ENCODE measurements at places on chromosomes 11 and 22.

DNA sequence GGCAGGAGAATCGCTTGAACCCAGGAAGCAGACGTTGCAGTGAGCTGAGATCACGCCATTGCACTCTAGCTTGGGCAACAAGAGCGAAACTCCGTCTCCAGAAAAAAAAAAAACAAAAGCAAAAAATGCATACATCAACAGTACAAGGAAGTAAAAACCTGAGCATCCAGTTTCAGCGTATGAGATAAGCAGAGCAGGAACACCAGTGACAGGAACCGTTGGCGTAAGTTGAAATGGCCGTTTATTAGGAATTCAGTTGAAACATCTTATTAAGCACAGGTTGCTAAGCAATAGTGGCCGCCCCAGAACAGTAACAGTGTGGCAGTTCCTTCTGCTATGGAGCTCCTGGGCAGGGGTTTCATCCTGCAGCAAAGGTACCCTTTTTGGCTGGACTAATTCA lies 4.0 kb upstream of the L3MBTL2 start:
- DNase-seq: no peak

- DNase-seq: no peak
Observed at GRCh38 chr22:47206666-47207218, 444.3 kb downstream of the TBC1D22A start.

DNA sequence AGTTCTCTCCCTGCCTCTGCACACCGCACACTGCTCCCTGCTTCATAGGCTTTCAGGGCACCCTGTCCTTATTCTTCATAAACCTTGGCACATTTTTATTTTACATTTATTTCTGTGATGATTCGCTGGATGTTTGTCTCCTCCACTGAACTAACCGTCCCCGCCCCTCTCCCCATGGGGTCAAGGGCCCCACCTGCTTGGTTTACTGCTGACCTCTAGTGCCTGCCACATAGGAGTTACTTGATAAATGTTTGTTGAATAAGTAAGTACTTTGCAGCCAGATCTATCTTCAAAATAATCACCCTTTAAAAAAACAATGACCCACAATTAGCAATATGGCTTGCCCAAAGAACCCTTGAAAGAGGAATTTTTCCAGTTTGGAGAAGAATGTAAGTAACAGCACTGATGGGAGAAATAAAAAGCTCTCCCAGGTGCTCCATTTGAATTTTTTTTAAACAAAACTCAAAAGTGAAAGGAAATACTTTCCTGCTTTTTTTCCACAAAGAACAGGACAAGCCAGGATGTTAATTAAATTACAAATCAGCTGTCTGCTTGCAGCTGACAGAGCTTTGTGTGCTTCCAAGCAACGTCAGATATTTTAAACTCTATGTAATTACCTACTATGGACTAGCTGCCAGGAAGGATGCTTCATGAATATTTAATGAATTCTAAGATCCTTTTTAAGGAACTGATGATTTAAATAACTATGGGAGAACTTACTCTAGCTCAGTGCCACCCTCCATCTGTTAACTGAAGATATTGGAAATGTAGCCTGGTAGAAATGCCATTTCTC lies 1083.6 kb downstream of the DLG2 start:
- no peak for DNase-seq

- no peak for DNase-seq
Observed at GRCh38 chr11:32290783-32291182, 144.6 kb downstream of the WT1 start.

- DNase-seq: no peak
Observed at GRCh38 chr11:18699269-18699596, 654 bp downstream of the TMEM86A start.

- no peak for DNase-seq
Observed at GRCh38 chr11:106379265-106379664, 301.8 kb downstream of the AASDHPPT start.

DNA sequence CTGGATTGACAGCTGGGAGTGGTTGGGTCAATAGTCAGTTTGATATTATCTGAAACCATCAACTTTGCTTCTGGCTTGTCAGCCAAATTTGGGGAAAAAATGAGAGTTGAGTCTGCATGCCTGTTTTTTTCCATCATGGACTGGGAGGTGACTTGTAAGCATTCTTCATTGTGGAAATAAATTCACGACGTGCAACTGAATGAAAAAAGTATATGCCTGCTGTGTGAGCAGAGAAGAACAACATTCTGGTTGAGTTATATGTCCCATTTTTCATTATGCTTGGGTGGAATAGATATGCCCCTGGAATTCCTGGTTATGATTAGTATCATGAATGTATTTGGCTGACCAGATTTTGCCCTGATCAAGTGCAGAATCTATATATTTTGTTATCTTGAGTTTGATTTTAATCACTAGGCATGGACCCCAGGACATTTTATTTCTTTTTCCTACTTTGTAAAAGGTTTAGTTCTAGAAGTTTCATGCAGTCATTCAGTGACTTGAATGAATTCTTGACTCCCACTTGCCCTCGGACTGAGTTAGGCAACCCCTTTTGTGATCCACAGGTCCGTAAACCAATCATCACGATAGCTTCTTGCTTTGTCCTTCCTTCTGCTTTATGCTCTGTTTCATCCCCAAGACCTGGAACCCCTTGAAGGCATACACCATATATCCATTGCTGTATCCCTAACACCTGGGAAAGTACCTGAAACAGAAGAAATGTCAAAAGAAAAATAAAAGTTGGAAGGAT lies 205.8 kb downstream of the NAV2 start:
- no peak for DNase-seq
